ENCODE measurements at places on chromosomes 3 and 15. TPM values are rescaled to one million over a fixed set of nuclear protein-coding genes. Genes with fewer than 3 reads are reported as not detected.

- DNase-seq: no peak
These were observed 106.8 kb downstream of the TNIK start for GRCh38 chr3:171353423-171353822.

DNA sequence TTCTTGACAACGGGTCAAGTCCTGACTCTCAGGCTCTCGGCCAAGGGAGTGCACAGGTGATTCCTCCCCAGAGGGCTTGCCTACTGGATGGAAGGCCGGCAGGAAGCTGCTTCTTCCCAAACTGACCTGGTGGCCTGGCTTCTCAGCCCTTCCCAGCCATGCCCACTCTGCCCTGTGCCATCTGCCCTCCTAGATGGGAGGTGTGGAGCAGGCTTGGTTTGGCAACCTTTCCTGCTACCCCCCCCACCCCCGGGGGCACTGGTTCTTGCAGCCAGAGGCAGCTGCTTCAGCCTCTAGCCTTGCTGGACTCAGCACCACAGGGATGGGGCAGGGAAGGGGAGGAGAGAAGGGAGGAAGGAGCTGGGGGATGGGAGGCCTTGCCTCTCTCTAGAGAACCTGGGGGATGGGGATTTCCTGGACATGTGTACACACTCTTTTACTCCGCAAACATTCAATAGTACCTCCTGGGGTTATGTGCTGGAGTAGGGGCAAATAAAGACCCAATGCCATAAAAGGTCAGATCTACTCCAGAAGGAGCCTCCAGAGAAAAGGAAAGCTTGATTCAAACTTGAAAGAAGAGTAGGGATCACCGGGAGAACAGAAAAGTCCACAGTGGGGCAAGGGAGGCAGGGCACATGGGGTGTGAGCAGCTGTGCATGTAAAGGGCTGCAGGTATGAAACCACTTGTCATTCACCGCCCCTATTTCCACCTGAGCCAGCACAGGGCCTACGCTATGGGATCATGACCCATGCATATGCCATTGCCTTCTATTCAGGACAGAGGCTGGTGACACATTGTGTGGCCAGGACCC, 4.2 kb upstream of the DAPK2 start:
- DNase-seq: no peak

- DNase-seq: no peak
These were observed 1.2 kb downstream of the MB21D2 start for GRCh38 chr3:192916371-192917027.

- DNase-seq: no peak
These were observed 27.3 kb downstream of the BCL2L10 start for GRCh38 chr15:52085299-52085698.

DNA sequence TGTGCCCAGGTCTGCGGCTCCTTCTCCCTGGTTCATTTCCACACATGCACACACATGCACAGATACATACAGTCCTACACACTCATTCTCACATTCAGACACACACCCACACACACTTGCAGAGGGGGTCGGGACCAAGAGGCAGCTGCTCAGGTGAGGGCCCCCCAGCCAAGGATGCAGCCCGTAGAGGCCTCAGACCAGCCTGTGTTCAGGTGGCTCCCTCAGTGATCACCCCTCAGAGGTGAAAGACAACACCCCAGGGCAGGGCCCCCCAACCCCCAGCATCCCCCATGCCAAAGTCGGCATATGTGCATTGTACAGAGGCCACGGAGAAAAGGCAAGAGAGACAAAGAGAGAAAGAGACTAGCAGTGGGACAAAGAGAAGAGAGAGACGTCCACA, 5.9 kb upstream of the CORO2B start:
- DNase-seq: no peak

- no peak for DNase-seq
These were observed 283.1 kb upstream of the ATP10A start for GRCh38 chr15:26146202-26146601.

DNA sequence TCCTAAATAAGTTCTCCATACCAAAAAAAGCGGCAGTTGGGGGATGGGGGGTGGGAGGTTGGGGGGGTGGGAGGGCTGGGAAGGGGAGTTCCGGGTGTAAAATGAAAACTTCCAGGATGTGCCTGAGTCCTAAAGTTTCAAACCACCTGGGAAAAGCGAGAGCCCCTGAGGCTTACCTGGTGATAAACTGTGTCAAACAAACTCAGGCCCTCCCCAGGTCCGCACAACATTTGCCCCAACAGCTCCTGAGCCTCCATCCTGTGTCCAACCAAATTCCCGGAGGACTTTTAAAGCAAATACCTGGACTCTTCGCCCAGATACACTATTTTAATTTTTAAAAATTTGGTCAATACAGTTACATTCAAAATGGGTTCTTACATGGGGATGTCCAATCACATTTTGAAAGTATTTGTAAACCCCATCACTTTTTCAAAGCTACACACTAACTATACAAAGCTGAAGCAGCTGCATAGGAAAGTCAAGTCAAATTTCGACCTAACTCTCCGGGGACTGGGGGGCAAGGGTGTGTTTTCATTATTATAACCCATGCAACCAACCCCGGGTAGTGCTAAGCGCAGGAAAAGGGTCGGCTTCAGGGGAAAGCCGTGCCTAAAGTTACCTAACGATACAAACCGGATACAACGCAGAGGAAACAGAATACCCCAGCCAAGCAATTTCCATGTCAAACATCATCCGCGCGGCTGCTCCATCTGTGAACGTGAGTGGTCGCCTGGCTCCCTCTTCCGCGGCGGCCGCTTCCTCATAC, 685 bp upstream of the FOXB1 start:
- DNase-seq: no peak

- no peak for DNase-seq
These were observed 10.9 kb downstream of the SEMA3F start for GRCh38 chr3:50165910-50166538.

DNA sequence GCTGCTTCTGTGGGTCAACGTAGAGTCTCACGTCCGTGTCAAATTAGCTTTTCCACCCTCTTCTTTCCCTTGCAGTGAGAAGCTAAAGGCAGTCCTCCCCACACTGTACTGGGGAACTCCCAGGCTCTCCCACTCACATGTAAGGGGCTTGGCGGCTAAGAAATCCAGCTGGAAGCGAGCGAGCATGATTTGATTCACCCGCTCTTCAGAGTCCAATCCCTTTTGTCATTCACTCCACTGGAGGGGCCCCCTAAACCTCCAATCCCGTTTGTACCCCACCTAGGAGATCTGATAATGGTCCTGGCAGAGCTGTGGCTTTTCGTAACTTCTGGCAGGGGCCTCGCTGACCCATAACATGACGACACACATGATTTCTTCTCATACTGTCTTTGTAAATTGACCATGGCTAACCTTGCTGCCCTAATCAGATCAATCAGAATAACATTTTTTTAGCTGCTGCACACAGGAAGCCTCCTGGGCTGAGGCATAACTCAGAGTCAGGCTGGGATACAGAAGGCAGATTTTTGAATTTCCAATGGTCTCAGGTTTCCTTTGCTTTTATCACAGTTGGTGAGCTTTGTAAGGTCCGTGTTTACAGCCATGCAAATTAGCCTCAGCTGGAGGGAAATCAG, 235.2 kb downstream of the GREM1 start:
- no peak for DNase-seq

GRCh38 chr15:81809543-81809942, 236.3 kb downstream of the MEX3B start:
- no peak for DNase-seq

DNA sequence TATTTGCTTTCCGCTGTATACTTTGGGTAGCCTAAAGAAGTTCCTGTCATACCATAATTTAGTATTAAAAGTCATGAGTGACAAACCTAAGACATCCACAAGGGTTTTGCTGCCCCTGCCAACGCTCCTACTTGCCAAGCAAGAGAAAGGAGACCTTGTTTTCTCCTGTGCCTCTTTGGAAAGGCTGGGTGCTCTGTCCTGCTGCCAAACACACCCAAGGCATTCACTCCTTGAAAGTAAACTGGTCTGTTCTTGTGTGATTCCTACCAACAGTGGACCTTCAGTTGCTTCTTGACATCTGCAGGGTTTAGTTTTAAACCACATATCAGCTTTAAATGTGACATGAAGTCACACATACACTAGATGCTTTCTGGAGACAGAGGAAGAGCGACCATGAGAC, 295.4 kb downstream of the SLC9A9 start:
- DNase-seq: no peak

DNA sequence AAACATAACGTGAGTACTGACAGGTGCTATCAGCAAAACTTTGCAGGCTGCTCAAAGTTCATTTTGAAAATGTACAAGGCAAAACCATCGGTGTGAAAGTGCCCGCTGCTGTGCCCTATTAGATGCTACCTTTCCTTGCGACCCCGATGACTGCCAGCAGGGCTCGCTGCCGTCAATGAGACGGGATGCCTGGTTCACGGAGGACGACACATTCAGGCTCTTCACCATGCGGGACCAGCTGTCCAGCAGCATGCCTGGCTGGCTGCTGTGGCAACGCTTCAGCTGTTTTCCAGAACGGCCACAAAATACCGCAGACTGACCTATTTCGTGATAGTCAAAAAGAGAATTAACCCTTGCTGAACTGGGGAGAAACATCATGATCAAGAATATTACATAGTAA, 92.7 kb upstream of the OCA2 start:
- no peak for DNase-seq

- no peak for DNase-seq
These were observed 1018.0 kb downstream of the NTRK3 start for GRCh38 chr15:87238451-87239068.

DNA sequence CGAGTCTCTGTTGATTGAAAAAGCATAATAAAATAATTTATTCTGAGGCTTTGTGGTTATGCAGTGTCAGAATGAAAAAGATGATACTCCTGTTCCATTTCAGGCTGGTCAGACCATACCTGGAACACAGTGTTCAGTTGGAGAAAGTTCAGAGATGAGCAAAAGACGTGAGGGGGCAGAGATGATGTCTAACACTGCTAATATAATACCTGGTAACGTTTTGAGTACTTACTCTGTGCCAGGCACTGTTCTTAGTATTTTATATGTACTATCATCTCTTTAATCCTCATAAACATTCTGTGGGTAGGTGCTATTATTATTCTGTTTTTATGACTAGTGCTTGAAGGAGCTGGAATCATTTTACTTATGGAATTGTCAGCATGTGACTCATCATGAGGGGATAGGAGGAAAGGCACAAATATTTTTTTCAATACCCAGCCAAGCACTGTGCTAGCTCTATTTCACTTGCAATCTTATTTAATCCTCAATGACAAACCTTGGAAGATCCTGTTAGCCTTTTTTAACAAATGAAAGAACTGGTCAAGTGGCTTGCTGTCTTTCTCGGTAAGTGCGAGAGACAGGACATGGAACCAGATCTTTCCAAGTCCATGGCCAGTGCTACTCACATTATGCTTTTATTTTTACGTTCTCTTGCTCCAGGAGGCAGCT, 31.8 kb downstream of the IQGAP1 start:
- no peak for DNase-seq

DNA sequence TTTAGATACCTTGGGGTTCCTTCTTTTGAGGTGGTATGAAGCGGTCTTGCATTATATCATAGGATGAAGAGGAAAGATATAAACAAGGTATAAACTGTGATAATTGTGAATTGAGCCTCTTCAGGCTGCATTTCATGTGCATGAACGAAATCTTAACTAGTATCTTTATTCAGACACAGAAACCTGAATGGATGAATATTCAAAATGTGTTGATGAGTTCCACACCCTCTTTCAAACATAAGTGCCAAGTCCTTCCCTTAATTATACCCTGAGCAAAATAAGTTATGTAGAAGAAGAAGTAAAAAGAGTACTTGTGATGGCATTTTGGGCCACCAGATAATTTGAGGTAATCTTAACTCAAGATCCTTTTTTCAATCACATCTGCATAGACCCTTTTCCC, 103.1 kb upstream of the CFAP20DC start:
- no peak for DNase-seq

GRCh38 chr15:64162869-64163658, at the start of gene PPIB:
Gene PPIB, minus strand, starts transcription at chr15:64163022. Its CDS starts 36 bp downstream, at chr15:64162986.
- DNase-seq: peak; percentile 99

- DNase-seq: peak; percentile 28
These were observed 178.8 kb downstream of the POTEB3 start for GRCh38 chr15:21261396-21261964.

Gene ITGB5
- total RNA-seq: 73.8 TPM

Gene SLC51A
- 44.4 TPM for total RNA-seq

Gene NPAP1
- not detected for total RNA-seq

Gene SACM1L
- total RNA-seq: 21.5 TPM

Gene TEX55
- not detected for total RNA-seq

Gene NEK10
- 2.5 TPM for total RNA-seq

Gene MGLL
- 109 TPM for total RNA-seq

Gene TM4SF1
- 34.5 TPM for total RNA-seq
